H1 (cell line): ENCODE measurements at places on chromosomes 6 and 20. TPM values are rescaled to one million over a fixed set of nuclear protein-coding genes. Genes with fewer than 3 reads are reported as not detected.

SCGN gene
- not detected in 2 replicates for polyA plus RNA-seq

DPPA5 gene
- 2.9 and 6.6 TPM in 2 replicates for polyA plus RNA-seq

CST4 gene
- polyA plus RNA-seq = not detected in 2 replicates

DNA sequence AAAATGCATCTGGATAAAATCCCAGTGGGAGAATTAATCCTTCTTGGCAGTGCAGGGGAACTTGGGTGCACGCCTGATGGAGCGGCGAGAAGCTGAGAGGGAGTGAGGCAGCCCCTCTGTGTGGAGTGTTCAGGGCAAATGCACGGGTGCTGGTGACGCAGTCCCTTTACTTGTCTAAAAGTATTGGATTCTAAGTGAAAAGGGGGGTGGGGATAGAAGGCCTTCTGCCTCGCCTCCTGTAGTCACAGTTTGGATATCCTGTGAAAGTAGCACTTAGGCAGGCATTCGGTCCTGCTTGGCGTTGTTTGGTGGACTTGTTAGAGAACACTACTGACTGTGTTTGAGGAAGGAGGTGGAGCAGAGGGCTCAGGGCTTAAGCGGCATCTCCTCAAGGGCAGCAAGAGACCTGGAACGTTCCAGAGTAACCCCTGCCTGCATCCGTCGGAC lies 39.3 kb downstream of the PHACTR3 start:
- no peaks in the 10 kb centered on the region for H3K27me3 ChIP-seq
- DNase-seq = no peak
- H3K27ac ChIP-seq = no peak overlapping the region
- no peaks in the 10 kb centered on the region for H3K36me3 ChIP-seq

DNA sequence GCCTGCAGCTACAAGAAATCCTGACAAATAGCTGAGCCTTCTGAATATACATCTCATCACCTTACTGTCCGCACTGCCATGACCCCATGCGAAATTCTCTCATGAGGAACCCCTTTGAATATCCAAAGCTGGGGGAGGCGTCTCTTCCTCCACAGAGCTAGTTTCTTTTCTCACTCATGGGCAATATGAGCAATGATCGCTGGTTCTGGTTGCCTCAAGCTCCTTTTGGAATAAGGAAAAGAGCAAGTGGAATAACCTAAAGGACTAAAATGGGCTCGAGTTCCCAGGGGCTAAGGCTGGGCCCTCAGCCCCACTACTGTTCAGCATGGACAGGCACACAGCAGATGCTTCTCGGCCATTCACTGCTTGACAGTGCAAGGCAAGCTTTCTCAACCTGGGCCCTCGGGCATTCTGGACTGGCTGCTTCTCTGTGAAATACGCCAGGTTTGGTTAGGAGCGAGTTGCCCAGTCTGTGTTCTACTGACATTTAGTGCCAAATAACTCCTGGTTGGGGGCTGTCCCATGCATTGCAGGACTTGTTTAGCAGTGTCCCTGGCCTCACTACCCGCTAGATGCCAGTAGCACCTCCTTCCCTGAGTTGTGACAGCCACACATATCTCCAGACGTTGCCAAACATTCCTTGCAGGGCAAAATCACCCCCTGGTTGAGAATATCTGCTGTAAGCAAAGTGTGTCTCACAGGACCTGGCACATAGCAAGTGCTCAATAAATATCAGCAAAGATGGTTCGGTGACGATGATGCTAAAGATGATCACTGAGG lies 156.8 kb downstream of the CEBPB start:
- H3K27ac ChIP-seq = no peak overlapping the region
- no peak overlapping the region for H3K4me3 ChIP-seq
- no peaks in the 10 kb centered on the region for H3K27me3 ChIP-seq
- no peaks in the 10 kb centered on the region for H3K36me3 ChIP-seq
- no peak for DNase-seq

- peaks cover 13% of the 10 kb centered on the region for H3K4me1 ChIP-seq
- no peak overlapping the region for H3K4me3 ChIP-seq
- DNase-seq = peak; percentile 61
These were observed 43.1 kb upstream of the SCML4 start for GRCh38 chr6:107867302-107867615.

DNA sequence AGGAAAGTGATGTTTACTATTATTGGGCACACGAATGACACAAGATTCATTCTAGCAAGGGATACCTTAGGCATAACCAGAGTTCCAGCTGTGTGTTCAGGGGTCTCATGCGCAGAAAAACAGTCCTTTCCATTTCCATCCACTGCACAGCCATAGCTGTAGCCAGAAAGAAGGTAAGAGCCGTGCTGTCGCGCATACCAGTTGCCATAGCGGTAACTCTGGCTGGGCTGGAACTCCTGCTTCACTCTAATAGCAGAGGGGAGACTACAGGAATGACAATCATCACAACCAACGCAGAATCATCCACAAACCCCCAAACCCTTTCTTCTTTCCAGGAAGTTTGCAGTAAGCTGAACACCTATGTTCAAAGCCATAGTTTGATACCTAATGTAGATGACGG lies 7.5 kb downstream of the C6orf52 start:
- H3K4me3 ChIP-seq = no peak overlapping the region
- no peaks in the 10 kb centered on the region for H3K36me3 ChIP-seq
- H3K27ac ChIP-seq = no peak overlapping the region
- DNase-seq = no peak
